ENCODE measurements at places on chromosomes 4 and X.

GRCh38 chr4:75302648-75303047, 211.6 kb downstream of the RCHY1 start:
- DNase-seq, result no peak

DNA sequence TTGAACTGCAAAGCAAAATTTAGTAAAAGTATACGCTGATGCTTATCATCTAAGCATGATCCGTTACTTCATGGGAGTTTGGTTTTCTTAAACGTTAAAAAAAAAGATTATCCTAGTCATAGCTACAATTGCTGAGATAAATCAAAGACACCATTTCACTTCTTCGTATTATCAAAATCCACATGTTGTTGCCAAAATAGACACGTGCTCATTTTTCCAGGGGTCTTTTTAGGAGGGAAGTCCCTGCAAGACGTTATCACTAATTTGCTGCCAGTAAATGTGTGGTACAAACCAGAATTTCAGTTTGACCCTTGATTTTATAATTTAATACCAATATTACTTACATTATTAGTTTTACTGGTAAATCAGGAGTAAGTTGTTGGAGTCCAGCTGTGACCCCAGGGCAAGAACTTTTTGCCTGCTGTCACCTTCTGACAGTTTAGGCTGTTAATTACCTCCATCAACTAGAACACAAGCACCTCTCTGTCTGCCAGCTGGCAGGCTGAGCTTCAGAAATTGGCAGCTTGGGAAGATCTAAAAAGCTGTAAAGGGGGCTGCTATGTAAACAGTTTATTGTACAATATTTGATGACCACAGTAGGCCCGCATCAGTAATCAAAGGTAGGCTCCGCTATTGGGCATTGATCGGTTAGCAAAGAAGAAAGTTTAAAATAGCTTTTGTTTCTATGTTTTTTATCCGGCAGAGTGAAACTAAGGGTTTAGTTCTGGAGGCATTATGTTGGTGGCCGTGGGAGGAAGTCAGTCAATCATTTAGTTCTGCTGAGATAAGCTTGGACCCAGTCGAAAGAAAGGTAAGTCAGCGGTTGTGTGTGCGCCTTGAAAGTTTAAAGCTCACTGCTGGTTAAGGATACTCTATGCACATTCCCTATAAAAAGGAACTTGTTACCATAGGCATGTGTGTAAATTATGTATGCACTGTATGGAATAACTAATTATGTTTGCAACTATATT, 196.4 kb downstream of the FBXO8 start:
- no peak for DNase-seq

- DNase-seq, result no peak
These were observed 238.1 kb downstream of the FBXO8 start for GRCh38 chr4:174045381-174045780.

GRCh38 chrX:21721195-21721594, 36.7 kb downstream of the SMPX start:
- DNase-seq, result no peak

DNA sequence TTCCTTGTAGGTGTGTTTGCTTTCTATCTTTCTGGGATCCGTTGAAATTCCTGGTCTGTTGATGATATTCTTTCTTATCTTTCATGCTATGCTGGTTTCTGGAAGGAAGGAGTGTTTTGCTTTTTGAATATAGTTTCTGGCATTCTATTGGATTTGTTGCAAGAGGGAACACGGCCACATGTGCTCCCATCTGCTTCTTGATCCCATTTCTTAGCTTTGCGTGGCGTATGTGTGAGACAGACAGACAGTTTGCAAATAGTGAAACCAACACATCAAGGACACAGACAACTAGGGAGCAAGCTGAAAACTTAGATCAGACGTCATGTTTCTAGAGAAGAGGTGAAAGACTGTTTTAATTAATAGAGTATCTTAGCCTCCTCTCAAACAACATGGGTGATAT, 261.9 kb upstream of the PUDP start:
- DNase-seq, result no peak

DNA sequence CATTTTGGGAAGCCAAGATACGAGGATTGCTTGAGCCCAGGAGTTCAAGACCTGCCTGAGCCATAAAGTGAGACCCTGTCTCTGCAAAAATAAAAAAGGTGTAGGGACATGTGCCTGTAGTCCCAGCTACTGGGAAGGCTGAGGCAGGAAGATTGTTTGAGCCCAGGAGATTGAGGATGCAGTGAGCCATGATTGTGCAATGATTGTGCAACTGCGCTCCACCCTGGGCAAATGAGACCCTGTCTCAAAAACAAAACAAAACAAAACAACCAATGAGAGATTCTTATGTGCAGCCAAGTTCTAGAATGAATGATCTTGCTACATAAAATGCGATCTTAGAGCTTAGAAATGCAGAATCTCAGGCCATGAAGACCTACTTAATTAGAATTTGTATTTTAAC, 22.5 kb downstream of the SLC9B2 start:
- no peak for DNase-seq

GRCh38 chr4:2598511-2599303, 62.3 kb downstream of the FAM193A start:
- DNase-seq, result no peak

DNA sequence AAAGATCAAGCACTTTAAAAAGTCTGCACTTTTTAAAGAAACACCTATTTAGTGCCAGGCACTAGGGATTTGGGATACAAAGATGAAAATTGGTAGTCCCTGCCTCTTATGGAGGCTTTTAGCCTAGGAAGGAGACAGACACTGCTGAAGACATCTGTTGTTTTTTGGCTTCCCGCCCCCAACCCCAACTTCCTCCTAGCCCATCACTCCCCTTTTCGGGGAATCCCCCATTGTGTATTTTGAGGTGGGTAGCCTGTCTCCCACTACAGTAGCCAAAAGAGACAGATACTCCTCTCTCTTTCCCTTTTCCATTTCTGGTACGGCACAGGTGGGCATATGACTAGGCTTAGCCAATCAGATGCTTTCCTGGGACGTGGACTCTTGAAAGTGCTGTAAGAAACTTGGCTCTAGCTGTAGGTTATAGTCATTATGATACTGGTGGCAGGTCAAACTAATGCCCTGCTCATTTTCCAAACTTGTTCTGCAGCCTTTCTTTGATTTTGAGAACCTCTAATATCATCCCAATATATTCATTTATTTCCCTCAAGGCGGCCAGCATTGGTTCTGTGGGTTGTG, 194.6 kb upstream of the RBPJ start:
- DNase-seq, result no peak

GRCh38 chr4:6468376-6468775, 4.0 kb downstream of the PPP2R2C start:
- no peak for DNase-seq

DNA sequence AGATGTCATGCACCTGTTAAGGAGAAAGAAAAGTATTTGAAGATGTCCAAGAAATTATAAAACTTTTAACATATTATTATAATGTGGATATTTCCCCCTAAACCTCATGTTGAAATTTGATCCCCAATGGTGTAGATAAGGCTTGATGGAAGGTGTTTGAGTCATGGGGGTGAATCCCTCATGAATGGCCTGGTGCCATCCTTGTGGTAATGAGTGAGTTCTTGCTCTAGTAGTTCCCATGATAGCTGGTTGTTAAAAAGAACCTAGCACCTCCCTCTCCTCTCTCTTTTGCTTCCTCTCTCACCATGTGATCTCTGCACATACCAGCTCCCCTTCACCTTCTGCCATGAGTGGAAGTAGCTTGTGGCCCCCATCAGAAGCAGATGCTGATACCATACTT, 176.6 kb upstream of the NR3C2 start:
- no peak for DNase-seq

GRCh38 chrX:9662148-9662547, 103.5 kb downstream of the GPR143 start:
- no peak for DNase-seq

DNA sequence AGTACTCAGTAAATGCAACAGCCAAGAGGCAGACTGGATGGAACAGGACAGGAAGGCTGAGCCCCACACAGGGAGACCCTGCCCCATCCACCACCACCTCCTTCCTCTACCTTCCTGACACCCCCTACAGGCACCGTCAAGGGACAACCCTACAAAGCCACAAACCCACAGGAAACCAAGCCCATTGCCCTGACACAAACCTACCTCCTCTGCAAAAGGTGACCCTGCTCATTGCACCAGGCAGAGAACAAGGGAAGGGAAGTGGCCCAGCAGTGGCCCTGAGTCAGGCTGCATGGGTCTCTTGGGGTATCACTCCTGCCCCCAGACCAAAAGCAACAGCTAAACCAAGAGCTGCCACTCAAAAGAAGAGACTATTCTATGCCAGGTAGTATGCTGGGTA, 21.0 kb downstream of the JAKMIP1 start:
- no peak for DNase-seq
